Stimulated activated CD4-positive, alpha-beta T cell treated with anti-CD3 and anti-CD28 coated beads, Interleukin-4, amount 100 ng/mL, for 1 hour (primary cell): ENCODE measurements at places on chromosomes 12 and 14.
A peak's percentile ranks its signal among the peaks of the same experiment; 100 is the strongest.

DNA sequence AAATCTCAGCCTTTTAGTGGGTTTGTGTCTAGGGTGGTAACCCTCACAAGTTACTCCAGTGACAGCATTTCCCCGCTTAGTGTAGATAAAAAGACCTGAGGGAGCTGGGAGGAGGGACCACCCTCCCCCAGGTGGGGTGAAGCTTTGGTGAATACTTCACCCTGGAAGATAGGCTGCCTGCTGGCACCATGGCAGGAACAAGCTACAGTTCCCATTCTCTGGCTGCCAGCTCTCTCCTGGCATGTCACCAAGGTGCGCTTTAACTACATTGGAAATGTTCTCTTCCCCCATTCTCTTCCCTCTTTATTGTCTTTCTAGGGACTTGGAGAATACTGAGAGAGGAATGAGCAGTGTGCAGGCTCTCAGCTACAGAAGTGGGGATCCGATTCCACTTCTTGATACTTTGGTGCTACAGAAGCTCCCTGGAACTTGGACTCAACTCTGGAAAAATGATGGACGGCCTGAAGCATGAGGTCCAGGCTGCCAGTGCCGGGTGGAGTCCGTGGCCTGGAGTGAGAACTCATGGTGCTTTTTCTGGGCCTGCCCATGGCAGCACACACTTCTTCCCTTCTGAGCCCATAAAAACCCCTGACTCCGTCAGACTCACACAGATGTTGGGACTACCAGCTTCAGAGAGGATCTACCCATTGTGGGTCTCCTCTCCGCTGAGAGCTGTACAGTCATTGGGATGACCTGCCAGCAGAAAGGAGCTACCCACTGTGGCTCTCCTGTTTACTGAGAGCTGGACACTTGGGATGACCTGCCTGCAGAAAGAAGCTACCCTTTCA is 198.0 kb downstream of the ADGRD1 start:
- no peak for DNase-seq

GRCh38 chr12:28814246-28814645 is 334.8 kb upstream of the FAR2 start:
- DNase-seq = no peak

DNA sequence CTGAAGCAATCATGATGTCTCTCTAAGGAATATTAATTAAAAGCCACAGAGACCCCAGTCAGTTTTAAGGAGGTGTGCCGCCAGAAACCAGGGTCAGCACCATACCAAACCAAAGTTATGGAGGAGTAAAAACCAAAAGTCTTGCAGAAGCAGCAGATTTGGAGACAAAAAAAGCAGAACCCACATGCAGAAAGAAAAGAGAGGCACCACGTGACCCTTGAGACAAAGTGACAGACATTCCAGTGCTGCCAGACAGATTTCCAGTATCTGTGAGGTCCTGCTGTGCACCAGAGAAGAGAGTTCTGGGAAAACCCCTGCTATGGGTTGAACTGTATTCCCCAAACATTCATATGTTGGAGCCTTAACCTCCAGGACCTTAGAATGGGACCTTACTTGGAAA is 59.7 kb downstream of the CAPZA3 start:
- no peak for DNase-seq

- DNase-seq = no peak
Measured at GRCh38 chr12:132836795-132837331, 8.2 kb upstream of the GOLGA3 start.

DNA sequence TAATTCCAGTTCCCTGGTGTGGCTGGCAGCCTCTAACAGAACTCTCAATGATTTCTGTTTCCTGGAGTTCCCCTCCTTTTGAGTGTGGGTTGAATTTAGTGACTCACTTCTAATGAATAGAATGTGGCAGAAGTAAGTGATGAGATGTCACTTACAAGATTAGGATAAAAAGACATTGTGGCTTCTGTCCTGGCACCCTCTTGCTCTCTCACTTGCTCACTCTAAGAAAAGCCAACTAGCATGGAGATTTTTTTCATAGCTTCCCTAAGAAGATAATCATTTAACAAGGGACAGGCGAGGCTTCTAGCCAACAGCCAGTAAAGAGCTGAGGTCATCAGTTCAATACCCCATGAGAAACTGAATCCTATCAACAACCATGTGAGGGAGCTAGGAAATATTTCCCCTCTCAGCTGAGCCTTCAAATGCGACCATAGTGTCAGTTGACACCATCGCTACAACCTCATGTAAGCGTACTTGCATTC is 156.7 kb downstream of the TMTC3 start:
- no peak for DNase-seq

- DNase-seq = no peak
Measured at GRCh38 chr12:109624467-109624866, 50.9 kb downstream of the MVK start.

DNA sequence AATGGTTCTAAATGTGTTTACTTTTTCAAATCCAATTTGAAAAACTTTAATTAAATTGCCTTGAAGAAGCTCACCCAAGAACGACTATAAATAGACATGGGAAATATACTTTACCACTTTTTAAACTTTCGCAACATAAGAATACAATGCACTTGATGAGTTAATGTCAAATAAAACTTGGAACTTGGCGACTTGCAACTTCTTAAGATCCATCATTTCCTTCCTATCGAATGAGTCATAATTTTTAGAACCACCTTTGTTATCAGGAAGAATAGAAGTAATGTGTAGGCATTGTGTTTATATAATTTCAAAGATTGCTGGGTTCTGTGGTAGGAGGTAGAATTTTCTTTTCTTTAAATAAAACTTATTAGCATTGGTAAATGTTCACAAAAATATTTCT is 1417.4 kb upstream of the FLRT2 start:
- DNase-seq = no peak

- no peak for DNase-seq
Measured at GRCh38 chr14:39868251-39868650, 436.0 kb upstream of the FBXO33 start.

DNA sequence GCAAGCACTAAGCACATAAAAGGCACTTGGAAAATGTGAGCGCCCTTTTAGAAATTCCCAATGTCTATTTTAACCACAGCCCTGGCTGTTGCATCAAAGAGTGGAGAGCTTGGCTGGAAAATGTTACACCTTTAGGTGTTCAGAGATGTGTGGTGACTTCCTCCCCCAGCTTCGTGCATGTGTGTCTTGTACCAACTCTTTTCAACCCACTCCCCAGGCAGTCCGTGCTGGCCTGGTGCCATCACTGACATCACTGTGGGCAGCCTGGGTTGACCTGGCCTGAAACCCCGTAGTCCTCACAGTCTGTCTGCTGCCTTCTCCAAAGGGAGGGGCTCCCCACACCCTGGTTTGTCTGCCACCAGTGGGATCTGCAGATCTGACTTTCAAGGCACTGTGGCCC is 101.8 kb downstream of the SCARB1 start:
- no peak for DNase-seq

GRCh38 chr14:86055512-86056075 is 525.6 kb downstream of the FLRT2 start:
- no peak for DNase-seq

DNA sequence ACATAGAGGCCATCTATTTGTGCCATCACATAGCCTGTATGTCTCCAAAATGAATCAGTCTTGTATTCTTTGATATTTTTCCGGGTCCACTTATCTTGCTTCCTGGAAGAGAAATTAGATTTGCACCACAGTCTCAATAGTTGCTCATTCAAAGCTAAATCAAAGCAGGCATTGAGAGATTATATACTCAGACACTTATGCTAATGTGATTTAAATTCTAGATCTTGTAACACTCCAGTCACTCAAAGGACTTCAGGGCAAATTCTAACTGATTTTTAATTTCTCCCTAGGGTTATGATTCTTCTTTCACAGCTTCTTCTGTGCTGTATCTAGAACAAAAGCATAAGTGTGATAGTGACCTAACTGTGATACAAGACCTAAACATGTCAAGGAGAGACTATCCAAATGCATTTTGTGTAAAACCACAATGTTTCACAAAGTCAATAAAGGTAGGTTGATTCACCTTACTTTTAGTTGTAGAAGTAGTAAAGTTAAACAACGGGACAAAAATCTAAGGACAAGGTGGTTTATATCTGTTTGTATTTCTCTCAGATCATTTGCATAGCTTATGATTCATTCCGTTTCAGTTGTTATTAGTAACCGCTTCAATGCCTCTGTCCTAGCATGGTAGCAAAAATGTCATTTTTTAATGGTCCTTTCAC is 26.8 kb downstream of the PLBD1 start:
- DNase-seq = no peak

DNA sequence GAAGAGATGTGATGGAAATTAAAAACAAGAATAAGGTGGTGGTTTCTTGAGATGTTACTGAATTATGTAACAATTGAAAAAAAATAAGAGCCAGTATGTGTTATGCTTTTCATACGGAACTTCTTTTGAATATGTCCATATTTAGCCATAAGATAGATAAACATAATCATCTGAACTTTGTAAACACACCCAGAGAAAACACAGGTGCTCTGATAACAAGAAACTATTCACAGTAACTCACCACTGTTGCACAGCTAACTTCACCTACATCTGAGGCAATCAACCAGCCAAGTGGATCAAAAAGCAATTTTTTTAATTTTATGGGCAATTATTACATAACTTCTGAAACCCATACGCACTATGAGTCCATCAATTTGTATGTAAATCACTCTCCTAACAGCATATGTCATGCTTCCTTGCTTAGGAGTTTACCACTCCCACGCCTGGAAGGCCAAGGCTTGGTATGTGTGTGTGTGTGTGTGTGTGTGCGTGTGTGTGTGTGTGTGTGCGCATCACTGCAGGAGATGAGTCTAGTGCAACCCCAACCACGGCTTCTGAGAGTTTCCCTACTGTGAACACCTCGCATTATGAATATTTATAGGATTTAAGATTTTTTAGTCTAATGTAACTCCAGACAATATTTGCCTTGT is 443.4 kb downstream of the BCAT1 start:
- DNase-seq = no peak

DNA sequence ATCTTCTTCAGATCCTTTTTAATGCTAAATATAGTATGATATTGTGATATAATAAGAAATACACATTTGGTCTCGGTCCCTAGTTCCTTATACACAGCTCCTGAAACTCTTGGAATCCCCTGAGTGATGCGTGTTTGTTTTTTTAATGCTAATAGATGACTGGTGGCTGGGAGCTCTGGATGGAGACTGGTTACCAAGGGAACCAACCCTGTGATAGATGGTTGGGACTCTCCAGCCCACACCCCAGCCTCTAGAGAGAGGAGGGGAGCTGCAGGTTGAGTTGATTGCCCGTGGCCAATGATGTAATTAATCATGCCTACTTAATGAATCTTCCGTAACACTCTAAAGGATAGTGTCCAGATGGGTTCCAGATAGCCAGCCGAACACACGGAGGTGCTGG is 140.6 kb downstream of the FBXL14 start:
- DNase-seq = no peak

- DNase-seq = no peak
Measured at GRCh38 chr12:132323171-132324010, 6.0 kb downstream of the GALNT9 start.

- DNase-seq = no peak
Measured at GRCh38 chr12:7269273-7269672, 34.6 kb upstream of the ACSM4 start.

DNA sequence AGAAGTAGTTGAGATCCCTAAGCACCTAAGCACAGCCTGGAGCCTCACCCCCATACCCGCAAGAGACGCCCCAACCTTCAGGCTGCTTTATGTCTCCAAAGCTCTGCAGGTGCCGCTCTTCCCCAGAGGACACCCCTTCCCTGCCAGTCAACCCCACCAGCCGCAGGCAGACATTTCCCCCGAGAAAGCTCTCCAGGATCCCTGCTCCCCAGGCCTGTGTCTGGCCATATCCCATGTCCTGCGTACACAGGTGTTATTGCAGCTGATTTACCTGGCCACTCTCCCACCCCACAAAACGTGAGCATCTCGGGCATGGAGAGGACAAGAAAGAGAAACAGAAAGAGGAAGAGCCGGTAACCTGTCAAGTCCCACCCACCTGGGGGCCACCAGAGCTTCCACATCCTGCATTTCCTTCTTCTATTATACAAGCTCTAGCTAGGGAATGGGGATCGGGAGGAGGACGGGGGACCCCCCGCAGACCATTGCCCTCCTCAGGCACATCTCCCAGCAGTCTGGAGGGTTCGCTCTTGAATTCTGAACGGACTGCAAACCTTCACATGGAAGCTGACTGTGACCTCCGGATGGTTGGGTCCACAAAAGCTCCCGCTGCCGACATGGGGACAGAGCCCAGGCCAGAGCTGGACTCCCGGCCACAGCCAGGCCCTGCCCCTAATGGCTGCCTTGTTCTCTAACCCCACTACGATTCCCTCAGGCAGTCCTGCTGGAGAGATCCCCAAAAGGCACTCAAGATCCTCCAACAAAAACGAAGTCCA is 17.6 kb downstream of the CCDC88C start:
- peak; percentile 46 for DNase-seq

- no peak for DNase-seq
Measured at GRCh38 chr12:843609-844008, 91.2 kb downstream of the WNK1 start.

DNA sequence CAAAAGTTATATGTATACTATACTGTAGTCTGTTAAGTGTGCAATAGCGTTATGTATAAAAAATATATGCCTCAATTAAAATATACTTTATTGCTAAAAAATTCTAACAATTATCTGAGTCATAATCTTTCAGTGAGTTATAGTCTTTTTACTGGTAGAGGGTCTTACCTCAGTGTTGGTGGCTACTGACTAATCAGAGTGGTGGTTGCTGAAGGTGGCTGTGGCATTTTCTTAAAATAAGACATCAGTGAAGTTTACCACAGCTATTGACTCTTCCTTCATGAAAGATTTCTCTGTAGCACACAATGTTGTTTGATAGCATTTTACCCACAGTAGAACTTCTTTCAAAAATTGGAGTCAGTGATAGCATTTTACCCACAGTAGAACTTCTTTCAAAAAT is 23.4 kb downstream of the POLR3B start:
- no peak for DNase-seq

DNA sequence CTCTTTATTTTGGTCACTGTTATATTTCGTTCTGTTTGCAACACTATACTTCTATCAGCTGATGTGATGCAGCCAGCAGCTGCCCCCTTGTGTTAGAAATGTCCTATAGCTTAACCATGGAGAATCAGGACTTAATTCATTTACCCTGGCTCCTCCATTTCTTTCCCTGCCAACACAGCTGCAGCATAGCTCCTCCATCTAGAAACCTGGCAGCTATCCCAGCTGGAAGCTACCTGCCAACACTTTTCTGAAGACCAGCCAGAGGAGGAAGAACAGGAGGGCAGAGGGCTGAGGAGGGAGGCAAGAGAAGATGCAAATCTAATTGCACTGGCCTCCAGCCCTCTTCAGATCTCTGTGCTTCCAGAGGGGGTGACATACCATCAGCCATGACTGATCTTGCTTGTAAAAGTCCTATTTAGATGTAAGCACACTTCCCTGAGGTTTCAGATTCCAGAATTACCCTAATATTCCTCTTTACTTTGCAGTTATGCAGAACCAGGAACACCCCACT is 156.8 kb upstream of the TMEM260 start:
- no peak for DNase-seq

DNA sequence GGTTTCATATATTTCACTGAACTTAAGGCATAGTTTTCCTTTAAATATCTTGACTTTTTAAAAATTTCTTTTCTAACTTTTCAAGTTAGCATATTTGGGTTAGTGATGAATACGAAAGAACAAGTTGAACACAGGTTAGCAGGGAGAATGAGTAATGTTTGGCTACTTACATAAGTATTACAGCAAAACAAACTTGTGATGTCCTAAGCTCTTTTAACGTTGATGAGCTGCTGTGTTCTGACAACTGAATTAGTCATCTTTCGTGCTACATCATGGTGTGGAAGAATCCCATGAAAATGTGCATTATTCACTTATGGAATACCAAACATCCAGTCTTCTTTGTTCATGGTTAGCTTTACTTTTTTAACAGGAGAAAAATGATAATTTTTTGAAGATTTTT is 36.3 kb upstream of the PDZRN4 start:
- no peak for DNase-seq
